ENCODE measurements at places on chromosomes 5 and 9.

DNA sequence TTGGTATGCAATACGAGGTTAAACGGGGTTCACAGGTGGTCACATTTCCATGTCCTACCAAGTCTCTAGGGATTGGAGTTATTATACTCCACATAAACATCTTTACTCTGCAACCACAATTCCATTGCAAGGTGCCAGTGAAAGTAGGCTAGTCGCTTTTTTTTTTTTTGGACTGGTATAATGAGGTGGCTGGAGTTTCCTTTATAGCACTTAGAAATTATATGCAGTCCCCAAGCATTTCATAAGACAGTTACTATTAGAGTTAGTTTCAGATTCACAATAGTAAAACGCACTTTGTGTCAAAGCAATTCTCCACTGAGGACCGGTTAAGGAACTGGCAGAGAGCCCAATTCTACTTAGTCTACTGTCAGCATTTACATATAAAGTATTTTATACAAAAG, 1.4 kb downstream of the MEF2C start:
- DNase-seq: no peak

GRCh38 chr9:98150721-98151120, 31.7 kb upstream of the TRIM14 start:
- DNase-seq: no peak

GRCh38 chr9:17810728-17811571, 232.1 kb downstream of the SH3GL2 start:
- DNase-seq: peak; percentile 17

GRCh38 chr5:125695996-125696655, 727.1 kb upstream of the GRAMD2B start:
- no peak for DNase-seq

GRCh38 chr5:58326022-58326421, 133.9 kb downstream of the PLK2 start:
- DNase-seq: no peak

GRCh38 chr5:167284222-167284890, 1007.1 kb upstream of the WWC1 start:
- DNase-seq: no peak

- no peak for DNase-seq
Observed at GRCh38 chr9:76896035-76896434, 9.9 kb downstream of the PRUNE2 start.

- DNase-seq: no peak
Observed at GRCh38 chr9:129776566-129776937, 23.7 kb upstream of the PTGES start.

GRCh38 chr5:134547999-134548658, 22.7 kb downstream of the JADE2 start:
- DNase-seq: no peak

DNA sequence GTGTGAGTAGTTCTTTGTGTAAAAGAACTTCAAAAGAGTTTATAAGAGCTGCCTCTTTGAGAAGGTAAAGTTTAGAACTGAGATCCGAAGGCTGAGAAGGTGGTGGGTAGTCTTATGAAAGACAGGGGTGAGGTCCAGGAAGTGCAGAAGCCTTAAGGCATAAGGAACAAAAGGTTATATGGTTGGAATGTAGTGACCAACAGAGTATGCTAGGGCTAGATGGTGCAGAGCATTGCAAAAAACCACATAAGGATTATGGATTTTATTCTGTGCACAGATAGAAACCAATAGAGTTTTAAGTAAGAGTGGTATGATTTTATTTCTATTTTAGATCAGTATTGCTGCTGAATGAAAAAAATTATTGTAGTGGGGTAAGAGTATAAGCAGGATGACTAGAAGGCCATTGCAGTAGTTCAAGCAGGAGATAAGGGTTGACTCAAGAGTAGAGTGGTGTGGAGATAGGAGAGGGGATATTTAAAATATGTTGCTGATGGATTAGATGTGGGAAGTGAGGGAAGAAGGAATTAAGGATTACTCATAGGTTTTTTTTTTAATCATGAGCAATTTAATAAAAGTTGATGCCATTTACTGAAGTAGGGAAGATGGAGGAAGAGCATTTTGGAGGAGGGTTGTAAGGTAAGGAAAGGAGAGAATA, 3.7 kb downstream of the RECK start:
- no peak for DNase-seq

DNA sequence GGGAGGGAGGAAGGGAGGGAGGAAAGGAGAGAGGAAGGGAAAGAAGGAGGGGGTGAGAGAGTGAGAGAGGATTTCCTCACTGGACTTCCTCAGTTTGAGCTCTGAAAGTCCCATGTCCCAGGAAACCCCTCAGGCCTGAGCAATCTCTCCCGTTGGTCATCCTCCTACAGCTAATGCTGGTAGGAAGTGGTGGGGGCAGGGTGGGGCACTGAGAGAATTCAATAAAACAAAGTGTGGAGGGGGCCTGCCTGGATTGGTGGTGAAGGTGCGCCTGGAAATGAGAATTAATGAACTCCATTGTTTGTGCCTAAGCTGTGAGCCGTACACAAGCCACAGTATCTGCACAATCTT, 195.0 kb downstream of the RGS3 start:
- no peak for DNase-seq

- no peak for DNase-seq
Observed at GRCh38 chr9:132348676-132349075, 6.1 kb downstream of the SETX start.

DNA sequence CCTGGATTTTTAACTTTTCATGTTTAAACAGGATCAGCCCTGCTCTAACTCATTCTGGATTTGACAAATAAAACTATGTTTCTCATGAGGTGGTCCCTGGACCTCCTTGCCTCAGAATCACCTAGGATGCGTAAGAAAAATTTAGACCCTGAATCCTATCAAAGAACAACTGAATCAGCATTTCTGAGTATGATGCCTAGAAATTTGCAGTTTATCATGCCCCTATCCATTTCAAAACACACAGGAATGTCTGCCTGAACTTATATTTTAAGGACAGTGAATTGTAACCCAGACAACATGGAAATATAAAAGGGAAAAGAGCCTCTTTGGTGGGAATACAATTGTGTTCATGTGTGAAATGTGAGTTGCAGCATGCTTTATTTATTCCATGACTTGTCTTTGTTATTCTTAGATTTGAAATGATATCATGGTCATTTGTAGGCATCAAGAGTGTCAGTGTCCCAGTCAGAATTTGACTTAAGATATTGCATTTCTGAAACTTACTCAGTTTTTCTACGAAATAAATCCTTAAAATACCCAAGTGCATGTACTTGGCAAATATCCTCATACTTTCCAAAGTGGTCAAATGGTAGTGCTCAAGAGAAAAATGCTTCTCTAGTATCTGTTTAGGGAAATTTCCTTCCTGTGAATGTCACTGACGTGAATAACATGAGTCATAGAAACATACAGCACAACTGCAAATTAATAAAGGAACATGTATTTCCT, 144.3 kb downstream of the GIN1 start:
- DNase-seq: peak; percentile 47

GRCh38 chr5:126369995-126370731, 53.0 kb upstream of the GRAMD2B start:
- no peak for DNase-seq

GRCh38 chr5:111142932-111143331, 50.8 kb downstream of the WDR36 start:
- DNase-seq: no peak

DNA sequence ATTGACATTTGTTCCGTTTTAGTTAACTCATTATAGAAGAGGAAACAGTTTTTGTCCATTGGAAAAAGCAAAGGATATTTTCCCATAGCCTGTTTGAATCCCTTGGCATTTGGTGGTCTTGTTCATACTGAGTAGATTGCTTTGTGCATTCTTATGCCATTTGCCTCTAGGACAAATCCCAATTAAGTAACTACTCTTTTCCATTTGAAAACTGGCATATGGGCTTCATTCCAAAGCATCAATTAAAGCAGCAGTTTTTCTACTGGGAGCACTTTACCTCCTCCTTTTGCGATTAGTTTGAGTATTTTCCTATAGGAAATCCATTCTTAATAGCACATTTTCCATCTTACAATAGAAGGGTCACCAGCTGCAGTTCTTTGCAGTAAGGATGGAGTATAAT, 31.2 kb downstream of the GPR21 start:
- no peak for DNase-seq

DNA sequence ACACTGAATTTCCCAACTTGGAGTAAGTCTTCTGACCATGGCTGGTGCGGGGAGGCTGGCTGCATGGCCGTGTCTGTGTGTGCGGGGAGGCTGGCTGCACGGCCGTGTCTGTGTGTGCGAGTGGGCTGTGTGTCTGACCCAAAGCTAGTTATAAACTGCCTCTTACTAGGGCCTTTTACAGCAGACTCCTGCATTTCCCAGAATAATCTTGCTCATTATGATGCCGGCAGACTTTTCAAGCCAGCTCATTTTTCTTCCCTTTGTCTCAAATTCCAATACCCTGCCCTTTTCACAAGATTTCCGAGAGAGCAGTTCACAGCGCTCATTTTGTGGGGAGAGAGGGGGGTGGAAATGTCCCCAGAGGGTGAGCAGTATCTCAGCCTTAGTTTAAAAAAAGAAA, 470.7 kb upstream of the BRINP1 start:
- DNase-seq: no peak

- DNase-seq: no peak
Observed at GRCh38 chr5:123976379-123977033, 464.5 kb downstream of the CSNK1G3 start.

DNA sequence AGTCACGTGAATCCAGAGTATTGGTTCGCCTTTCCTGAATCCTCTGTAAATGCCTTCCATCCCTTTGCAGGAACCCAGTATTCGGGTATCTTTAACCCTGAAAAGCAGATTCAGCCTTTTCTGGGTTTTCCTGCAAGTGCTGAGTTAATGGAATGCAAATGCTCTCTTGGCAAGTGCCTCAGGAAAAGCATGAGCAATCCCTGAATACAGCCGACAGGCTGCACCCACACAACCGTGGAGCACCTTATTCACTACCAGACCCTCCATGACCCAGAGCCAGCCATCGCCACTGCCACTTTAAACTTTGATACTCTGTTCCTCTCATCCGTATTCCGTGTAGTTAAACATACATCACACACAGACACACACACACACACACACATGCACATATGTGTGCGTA, 54.4 kb downstream of the ZNF622 start:
- DNase-seq: no peak

DNA sequence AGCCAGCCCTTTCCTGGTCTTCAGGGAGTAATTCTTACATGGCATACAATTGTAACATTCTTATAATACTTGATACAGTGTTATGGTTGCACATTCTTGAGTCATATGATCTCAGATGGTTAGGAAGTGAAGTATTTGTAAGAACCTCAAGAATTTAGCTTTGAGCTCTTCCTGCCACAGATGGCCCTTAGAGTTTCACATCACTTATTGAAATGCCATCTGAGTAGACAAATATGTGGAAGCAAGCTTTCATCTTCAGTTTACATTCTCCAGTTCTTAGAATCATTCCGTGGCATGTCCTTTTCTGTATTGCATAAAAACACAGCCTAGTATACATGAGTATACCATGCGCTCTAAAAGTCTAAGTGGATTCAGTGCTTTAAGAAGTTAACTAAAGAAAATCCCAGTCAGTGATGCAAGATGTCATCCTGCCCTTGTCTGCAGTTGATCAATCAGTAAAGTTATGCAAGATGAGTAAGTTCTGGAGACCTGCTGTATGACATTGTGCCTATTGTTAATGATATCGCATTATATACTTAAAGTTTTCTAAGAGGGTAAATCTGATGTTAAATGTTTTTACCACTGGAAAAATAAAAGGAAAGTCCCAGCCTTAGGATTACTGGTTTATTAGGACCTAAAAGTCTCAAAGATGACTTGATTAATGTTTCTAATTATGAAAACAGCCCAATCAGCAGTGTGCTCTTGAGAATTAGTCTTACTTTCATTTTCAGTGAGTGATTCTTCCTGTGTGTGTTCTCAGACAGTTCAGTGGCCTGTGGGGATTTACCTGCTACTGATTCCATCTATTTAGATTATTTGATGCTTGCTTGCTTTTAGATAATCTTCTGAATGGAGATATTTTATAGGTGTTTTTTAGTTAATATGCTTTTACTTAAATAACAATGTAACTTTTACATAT, 29.4 kb downstream of the RHOBTB3 start:
- peak; percentile 99 for DNase-seq

DNA sequence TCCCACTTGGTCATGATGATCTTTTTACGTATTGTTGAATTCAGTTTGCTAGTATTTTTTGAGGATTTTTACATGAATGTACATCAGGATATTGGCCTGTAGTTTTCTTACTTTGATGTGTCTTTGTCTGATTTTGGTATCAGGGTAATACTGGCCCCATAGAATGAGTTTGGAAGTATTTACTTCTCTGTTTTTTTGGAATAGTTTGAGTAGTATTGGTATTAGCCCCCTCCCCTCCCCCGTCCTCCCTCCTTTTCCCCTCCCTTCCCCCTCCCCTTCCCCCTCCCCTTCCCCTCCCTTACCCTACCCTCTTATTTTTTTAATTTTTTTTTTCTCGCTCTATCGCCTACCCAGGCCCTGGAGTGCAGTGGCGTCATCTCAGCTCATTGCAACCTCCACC, 10.3 kb downstream of the CDK7 start:
- no peak for DNase-seq

GRCh38 chr9:137878146-137878941, 762 bp downstream of the CACNA1B start:
- DNase-seq: no peak

DNA sequence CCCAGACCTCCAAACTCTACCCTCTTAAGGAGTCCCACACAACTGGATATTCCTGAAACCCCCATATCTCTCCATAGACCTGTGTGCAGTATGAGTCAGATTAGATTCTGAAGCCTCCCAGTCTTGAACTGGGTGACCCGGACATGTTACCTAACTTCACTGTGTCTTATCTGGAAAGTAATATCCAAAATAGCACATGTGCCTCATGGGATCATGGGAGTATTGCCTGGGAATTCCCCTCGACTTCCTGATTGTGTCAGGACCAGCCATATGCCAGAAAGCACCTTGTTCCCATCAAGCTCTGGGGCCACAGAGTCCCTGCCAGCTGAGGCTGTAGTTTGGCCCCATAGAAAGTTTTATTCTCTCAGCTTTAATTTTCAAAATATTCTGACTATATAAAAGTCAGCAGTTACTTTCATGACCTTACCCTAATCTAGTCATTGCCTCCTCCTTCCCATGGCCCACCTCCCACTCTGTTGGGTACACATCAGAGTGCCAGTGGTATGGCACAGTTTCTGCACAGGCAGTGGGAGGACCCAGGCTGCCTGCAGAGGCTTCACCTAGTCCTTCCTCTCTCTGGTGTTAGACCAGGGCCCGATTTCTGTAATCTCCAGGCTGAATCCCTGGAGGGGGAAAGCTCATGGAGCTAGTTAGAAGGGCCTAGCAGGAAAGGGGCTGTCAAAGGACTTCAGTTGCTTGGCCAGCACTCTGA, 19.5 kb upstream of the B4GALT1 start:
- DNase-seq: no peak
